HTR-8/SVneo (cell line): ENCODE measurements at places on chromosomes 4 and X.

DNA sequence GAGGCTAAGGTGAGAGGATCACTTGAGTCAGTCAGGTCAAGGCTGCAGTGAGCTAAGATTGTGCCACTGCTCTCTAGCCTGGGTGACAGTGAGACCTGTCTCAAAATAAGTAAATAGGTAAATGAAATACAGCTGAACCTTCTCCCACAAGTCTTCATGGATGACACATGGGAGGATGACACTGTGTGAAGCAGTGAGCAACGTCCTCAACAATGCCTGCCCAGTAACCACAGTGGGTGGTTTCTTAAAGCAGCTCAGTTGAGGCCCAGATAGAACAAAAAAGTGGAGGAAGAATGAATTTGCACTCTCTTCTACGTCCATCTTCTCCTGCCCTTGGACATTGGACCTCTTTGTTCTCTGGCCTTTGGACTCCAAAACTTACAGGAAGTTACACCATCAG, 52.7 kb downstream of the MSX1 start:
- DNase-seq, result no peak

GRCh38 chr4:126269106-126269505, 954.4 kb downstream of the FAT4 start:
- no peak for DNase-seq

- no peak for DNase-seq
Measured at GRCh38 chrX:93977641-93978040, 303.6 kb downstream of the FAM133A start.

DNA sequence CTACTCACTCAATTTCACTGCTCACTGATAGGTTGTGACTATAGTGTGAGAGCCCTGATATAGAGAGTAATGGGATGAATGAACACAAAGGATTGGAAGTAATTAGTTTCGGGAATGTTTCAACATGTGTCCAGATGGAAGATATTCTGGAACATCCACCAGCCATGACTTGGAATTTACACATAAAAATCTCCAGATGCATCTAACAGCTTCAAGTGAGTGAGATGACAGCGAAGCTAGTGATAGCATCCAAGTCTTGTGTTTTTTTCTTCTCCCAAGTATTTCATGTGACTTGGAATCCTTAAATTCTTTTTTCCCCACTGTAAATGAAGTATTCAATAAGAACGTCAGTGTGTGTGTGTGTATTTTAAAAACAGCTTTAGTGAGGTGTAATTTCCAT, 82.1 kb downstream of the CLDN34 start:
- no peak for DNase-seq

DNA sequence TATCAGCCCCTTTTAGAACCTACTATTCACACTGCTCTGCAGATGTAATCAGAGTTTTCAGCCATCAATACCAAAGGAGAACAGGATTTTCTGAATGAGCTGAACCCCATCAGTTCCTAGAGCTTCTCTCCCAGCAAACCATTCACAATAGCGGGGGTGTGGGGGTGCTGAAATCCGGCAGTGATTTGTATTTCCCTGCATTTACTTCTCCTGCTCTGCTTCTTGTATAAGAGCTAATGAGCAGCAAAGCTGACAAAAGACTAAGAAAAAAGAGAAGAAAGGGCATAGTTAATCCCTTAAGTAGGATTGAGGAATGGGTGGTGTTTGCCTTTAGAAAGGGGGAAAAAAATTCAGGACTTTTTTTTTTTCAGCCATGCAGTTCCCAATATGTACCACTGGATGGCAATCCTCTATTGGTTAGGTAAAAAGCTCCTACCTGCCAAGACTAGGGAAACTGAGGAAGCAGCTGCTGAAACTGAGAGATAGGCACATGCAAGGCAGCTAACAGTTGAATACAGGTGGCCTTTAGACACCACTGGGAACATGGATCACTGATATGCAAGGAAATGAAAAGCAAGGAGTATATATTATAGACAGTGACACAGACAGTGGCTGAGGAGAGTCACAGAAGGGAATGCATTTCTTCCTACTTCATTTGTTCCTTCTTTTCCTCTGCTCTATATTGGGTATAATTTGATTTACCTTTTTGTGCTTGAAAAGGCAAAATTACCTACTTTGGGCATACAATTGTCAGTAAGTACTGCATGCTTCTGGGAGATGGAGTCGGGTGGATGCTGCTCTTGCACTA, 217.9 kb downstream of the HS6ST2 start:
- no peak for DNase-seq

DNA sequence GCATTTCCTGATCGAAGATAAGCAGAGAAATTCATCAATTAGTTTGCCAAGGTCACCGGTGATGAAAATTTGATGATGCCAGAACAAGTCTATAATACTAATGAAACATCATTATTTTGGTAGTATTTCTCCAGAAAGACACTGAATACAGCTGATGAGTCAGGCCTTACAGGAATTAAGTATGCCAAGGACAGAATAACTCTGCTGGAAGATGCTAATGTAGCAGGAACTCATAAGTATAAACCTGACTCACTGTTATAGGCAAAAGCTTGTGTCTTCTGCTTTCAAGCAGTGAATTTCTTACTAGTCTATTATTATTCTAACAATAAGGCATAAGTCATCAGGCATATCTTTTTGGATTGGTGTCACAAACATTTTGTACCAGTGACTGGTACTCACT, 1825.1 kb upstream of the IGFBP7 start:
- DNase-seq, result no peak

DNA sequence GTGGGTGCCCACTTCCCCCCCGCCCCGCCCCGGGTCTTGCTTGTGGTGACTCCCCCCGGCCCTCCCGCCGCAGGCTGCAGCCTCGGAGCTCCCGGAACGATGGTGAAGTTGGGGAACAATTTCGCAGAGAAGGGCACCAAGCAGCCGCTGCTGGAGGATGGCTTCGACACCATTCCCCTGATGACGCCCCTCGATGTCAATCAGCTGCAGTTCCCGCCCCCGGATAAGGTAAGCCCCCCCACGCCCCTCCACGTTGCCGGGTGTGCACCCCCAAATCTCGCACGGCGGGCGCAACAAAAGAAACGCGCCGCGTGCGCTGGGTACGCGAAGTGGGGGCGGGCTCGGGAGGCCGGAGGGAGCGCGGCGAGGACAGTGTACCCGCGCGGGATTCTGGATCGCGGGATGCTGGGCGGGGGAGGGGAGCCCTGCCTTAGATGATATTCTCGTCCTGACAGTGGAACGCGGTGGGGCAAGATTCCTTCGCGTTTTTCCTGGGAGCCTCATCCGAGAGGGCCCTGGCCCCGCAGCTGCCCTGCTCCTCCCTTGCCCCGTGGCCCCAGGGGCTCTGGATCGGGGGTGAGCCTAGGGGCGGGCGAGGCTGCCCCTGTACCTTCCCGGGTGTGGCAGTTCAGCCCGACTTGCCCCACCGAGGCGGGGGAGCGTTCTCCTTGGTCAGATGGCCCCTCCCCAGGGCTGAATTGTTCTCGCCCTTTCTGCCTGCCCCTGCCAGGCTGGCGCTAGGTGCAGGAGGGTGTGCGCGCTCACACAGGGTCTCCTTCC, 819 bp downstream of the NSG1 start:
- no peak for DNase-seq

GRCh38 chrX:47772764-47773163, 63.9 kb upstream of the ZNF81 start:
- DNase-seq, result no peak

DNA sequence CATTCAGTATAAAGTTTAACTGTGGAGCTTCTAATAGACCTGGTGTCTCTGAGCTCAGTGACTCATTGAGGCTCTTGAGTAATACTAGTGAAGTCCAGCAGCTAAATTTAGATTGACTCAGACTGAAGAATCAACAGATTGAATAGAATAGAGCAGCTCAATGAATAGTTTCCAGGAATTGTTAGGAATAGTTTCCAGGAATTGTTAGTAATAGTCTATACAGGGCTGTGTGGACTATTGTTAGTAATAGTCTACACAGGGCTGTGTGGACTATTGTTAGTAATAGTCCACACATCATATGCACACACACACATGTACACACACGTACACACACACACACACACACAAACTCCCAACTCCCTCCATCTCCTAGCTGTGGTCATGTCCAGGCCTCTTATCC, 3.0 kb downstream of the GIMD1 start:
- DNase-seq, result peak; percentile 17

DNA sequence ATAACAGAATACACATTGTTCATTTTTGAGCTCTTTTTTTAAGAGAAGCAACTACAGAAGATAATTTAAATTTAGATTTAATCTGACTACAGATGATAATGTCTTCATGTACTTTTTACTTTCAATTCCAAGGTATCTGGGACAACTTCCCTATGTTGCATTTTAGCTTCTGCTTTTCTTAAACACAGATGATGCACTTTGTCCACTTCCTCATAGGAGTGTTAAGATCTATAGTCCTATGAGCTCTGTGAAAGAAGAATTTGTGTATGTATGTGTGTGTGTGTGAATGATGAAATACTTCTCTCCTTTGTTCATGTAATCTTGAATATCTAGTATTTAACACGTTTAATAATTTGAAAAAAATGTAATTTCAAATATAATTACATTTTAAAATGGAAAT, 5.3 kb upstream of the FHIP1A start:
- no peak for DNase-seq

- no peak for DNase-seq
Measured at GRCh38 chrX:23819385-23820234, 36.6 kb downstream of the SAT1 start.

DNA sequence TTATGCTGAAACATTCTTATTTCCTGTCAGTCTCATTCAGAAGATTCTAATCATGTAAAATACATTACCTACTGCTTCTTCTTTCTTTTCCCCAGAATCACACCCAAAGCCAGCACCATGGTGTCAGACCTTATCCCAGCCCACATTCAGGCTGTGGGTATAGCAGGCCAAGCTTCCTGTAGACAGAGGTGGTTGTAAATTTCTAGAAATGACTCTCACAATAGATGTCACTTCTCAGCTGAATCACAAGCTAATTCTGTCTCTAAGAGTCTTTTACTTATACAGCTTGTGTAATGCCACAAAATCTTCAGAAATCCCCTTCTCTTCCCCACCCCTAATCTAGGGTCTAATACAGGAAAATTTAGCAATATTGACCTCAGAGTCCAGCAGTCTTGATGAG, 239.6 kb downstream of the PARM1 start:
- no peak for DNase-seq

GRCh38 chr4:26343038-26343398, 22.2 kb downstream of the RBPJ start:
- no peak for DNase-seq

DNA sequence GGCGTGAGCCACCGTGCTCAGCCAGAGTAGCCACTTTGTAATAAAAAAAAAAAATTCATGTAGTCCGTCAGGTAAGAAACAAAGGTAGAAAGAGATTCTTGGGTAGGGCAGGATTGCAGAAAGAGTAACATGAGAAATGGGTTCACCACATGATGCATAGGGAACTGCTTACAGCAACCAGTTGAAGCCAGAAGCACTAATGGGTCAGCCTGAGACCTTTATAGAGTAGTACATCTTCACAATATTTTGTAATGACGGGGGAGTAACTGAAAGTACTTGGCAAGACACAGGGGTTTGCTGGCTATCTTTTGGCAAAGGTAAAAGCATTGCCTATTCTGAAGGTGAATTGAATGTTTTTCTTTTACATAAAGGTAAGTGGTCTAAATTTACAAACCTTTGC, 29.1 kb downstream of the FAM193A start:
- no peak for DNase-seq

DNA sequence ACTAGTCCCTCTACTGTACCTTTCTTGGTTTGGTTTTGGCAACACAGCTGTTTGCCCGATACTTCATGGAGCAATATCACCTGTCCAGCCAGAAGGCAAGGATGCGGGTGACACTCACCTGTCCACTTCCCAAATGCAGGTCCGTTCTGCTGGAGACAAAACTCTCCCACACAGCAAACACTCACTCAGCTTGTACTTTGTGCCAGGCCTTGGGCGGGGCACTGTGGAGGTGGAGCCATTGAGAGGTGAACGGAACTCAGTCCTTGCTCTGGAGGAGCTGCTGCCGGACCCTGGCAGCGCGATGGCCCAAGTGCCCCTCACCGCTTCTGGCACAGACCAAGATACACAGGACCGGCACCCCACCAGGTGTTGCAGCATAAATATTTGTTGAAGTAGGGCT, 15.3 kb upstream of the HMGB3 start:
- DNase-seq, result no peak

DNA sequence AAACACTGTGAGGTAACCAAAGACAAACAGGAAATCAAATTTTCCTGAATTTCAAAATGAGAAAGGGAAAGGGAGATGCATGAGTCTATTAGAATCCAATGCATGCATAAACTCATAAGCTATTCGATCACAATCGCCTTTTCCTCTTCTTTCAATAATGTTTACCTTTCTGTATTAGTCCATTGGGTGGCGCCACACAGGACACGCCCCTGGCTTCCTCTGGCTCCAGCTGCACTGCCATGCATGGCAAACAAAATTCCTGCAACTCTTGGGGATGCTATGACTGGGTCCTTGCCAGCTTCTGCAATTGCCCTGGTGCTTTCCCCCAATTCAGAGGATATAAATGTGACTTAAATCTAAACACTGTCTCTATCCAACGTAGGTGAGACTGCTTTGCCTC, 424.5 kb upstream of the PCDH7 start:
- DNase-seq, result no peak

DNA sequence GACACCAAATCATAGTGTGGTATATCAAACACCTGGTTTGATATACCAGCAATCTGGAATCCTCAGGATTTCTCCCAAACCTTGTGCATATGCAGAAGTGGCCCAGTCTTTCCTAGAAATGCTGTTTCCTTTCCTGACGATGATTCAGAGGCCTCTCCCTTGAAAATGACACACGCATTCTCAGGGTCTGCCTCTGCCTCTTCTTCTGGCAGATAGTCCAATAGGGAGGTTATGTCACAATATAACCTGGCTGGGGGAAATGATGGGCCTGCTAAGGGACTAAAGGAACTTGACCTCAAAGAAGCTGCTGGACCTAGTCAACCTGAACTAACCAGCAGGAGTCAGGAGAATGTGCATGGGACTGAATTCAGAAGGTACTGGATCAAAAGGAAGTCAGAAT, 435.2 kb downstream of the IDS start:
- no peak for DNase-seq

- DNase-seq, result no peak
Measured at GRCh38 chr4:40789771-40790170, 40.0 kb downstream of the NSUN7 start.

- DNase-seq, result no peak
Measured at GRCh38 chr4:181319629-181320028, 923.6 kb upstream of the TENM3 start.

GRCh38 chr4:105102016-105102415, 44.7 kb upstream of the TET2 start:
- DNase-seq, result no peak

- DNase-seq, result no peak
Measured at GRCh38 chr4:30865691-30866090, 145.5 kb downstream of the PCDH7 start.

GRCh38 chr4:112677519-112678091, 40.7 kb downstream of the LARP7 start:
- DNase-seq, result no peak
